ENCODE measurements at places on chromosomes 5 and 9.

- DNase-seq: no peak
Observed at GRCh38 chr9:3884736-3885135, 358.9 kb upstream of the RFX3 start.

DNA sequence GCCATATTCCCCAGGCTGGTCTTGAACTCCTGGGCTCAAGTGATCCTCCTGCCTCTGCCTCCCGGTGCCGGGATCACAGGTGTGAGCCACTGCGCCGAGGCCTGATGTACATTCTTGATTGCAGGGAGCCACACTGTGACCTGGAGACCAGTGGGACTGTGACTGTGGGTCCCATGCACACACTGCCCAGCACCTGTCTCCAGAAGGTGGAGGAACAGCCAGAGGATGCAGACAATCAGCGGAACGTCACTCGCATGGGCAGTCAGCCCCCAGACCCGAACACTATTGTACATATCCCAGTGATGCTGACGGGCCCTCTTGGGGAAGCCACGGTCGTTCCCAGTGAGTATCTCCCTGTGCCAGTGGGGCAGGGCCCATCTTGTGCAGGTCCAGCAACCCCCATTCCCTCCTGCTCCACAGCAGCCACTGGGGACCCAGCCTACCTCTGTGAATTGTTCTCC is 147.3 kb downstream of the CACNA1B start:
- DNase-seq: no peak

- no peak for DNase-seq
Observed at GRCh38 chr9:87435189-87435880, 62.3 kb upstream of the DAPK1 start.

DNA sequence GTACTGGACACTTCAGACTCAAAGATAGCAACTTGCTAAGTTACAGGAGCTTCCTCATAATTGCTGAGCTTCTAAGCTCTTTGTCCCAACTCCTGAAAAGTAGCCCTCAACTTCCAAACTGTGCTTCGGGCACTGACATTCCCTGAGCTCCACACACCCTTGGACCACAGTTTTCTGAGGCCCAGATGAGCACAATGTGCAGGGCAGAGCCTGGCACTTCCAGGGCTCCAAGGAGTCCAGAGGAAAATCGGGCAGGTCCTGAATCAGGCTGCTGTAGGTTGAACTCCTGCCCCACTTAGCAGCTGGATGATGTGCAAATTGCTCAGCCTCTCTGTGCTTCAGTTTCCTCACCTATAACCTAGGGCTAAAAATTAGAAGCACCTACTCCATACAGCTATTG is 54.6 kb upstream of the KCNIP1 start:
- no peak for DNase-seq

GRCh38 chr5:72955143-72955767 is 586 bp upstream of the FCHO2 start:
- DNase-seq: no peak

- no peak for DNase-seq
Observed at GRCh38 chr5:86964889-86965288, 302.8 kb upstream of the RASA1 start.

- DNase-seq: no peak
Observed at GRCh38 chr5:37064442-37064841, 184.7 kb downstream of the CPLANE1 start.

DNA sequence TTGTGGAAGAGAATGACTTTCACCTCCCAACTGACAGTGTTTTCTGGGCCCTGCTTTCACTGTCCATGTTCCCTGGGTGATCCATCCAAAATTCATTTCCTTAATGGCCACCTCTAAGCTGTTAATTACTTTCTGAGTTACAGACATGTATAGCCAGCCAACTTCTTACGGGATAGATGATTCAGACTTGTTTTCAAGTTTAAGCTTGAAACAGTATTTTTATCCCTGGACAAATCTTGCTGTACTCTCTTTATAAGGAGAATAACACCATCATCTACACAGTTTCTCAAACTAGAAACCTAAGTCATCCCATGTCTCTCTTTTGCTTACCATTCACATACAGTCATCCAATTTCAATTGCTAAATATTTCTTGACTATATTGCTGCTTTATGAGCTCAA is 6.9 kb downstream of the FAM174A start:
- no peak for DNase-seq

DNA sequence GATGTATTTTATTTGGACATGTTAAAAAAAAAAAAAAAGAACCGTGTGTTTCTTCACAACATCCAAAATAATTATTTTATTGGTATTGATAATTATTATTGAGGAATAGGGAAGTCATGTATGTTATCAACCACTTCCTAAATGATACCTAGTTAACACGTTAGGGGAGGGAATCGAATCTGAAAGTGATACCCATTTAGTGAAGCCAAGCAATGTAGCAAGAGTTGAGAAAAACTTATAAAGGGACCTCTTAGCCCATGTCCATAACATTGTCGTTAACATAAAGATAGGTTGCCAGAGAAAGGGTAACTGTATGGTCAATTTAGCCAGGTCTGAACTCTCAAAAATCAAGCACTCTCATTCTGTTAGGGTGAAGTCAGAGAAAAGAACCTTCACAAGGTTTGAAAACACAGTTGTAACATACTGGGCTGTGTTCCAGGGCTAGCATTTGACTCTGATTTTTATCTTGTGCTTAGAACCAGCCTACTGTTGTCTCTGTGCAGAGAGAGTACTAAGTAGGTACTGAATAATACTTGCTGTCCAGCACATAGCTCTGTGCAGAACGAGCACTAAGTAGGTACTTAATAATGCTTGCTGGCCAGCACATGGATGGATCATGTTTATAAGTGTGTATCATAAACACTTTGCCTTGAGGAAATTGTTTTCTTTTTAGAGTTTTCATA is 60.4 kb downstream of the GHR start:
- DNase-seq: no peak

GRCh38 chr9:137034039-137034708 is 2.3 kb upstream of the FUT7 start:
- DNase-seq: peak; percentile 61

DNA sequence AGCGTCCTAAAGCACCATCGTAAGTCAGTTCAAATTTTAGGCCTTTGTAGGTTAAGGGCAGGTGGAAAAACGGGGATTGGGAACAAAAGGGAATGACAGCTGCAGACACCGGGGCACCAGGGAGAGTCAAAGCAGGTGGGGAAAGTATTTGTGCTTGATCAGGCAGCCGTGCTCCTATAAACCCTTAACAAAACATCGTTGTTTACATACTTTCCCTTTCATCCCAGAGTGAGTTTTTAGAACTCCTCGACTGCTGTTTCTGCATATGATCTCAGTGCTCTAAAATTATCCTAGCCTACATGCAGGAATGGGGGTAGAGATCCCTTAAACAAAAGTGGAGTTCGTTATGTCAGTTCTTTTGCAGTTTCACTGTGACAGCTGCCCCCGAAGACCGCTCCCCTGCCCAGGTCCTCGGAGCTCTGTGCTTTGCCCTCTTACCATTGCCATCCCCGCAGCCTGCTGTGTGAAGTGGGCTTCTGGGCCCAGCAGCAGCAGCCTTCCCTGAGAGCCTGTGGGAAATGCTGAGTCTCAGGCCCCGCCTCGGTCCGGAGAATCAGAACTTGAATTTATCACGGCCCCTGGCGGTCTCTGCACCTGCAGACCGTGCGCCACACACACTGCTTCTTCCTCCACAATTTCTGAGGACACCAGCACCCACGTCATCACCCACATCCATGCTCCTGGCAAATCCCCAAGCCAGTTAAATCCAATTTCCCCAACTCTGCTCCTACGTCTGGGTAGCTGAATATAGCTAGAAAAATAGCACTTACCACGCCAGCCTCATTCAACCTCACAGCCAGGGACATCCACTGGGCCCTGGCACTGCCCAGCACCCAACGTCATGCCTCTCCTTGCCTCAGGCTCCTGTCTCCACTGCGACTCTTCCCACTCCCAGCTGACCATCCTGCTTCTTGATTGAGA is 86.8 kb downstream of the NSUN2 start:
- no peak for DNase-seq

GRCh38 chr5:97075649-97076048 is 66.8 kb downstream of the LIX1 start:
- DNase-seq: no peak
